ENCODE measurements at places on chromosomes 7 and 10. TPM values are rescaled to one million over a fixed set of nuclear protein-coding genes. Genes with fewer than 3 reads are reported as not detected.

HOXA13 gene
- not detected for total RNA-seq

RGR gene
- total RNA-seq, result not detected

PLXNA4 gene
- total RNA-seq, result not detected

RSPH10B gene
- total RNA-seq, result not detected

MYOF gene
- total RNA-seq, result 231 TPM

SKIDA1 gene
- 0.21 TPM for total RNA-seq

GIMAP4 gene
- total RNA-seq, result not detected

CRTAC1 gene
- total RNA-seq, result not detected

ORC5 gene
- total RNA-seq, result 29.2 TPM

INA gene
- total RNA-seq, result 3.7 TPM

CDC14C gene
- total RNA-seq, result not detected

FLNC gene
- total RNA-seq, result 0.84 TPM

THSD7A gene
- total RNA-seq, result not detected

IKZF1 gene
- total RNA-seq, result not detected
